ENCODE measurements at places on chromosomes 12 and 14.
A peak's percentile ranks its signal among the peaks of the same experiment; 100 is the strongest.

DNA sequence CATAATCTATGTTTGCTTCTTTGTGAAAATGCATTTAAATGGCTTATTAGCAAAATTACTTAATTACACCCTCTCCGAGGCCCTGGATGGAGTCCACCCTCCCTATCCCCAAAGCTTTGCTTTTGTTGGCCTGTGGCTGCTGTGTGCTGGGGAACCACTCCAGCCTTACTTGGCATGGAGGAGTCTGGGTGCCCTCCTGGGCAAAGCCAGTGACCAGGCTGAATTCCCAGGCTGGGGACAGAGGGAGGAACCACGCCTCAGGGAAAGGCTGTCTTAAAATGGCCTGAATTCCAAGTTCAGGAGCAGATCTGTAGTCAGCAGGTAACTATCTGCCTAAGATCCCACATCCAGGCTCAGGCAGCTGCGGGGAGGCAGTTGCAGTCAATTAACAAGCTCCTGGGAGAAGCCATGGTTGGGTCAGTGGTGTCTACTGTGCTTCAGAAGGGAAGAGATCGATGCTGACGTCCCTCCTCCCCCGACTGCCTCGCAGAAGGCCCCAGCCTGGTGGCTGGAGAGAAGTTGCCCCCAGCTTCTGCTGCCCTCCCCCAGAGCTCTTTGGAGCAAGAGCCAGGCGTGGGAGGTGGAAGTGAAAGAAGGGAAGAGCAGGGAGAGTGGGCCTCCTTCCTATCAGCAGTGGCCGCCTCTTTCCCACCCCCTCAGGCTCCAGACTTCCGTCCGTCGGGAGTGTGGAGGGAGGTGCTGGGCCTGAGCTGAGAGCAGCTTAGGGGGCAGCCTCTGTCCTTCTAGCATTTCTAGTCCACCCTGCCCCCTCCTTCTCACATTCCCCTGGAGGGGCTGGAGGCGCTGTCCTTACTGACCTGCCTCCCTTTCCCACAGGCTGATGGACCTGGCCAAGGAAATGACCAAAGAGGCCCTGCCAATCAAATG is 11.3 kb downstream of the VASH1 start:
- peak; percentile 51 for DNase-seq

DNA sequence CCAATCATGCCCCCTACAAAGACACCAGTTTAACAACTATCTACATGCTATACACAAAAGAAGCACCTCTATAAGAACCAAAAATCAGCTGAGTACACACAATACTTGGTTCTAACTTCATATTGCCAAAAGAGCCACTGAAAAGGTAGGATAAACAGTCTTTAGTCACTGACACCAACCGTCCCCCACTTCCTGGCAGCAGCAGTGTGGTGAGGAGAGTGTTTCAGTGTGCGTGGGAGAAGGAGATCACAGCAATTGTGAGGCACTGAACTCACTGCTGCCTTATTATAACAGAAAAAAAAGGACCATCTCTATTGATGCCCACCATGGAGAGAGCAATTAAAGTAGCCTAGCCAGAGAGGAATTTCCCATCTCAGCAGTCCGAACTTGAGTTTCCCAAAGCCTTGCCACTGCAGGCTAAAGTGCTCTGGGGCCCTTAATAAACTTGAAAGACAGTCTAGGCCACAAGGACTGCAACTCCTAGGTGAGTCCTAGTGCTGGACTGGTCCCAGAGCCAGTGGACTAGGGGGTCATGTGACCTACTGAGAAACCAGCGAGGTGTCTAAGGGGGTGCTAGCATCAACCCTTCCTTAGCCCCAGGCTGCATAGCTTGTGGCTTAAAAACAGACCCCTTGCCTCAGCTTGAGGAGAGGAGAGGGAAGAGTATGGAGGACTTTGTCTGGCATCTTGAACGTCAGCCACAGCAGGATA is 37.1 kb upstream of the LMNTD1 start:
- DNase-seq = no peak

DNA sequence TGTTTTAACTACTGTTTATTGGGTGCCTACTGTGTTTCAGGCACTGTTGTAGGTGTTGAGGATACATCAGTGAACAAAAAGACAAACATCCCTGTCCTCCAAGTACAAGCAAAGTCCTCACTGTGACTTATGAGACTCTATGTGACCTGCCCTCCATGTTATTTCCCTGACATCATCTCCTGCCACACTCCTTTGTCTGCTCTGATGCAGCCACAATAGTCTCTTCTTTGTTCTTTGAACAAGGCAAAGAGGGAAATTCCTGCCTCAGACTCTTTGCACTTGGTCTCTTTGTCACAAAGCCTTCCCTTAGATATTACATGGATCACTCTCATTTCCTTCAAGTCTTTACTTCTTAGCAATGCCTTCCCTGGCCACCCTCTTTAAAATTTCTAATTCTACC is 240.1 kb upstream of the SRRM4 start:
- no peak for DNase-seq

GRCh38 chr14:72292689-72293024 is 360.4 kb downstream of the RGS6 start:
- DNase-seq = no peak

DNA sequence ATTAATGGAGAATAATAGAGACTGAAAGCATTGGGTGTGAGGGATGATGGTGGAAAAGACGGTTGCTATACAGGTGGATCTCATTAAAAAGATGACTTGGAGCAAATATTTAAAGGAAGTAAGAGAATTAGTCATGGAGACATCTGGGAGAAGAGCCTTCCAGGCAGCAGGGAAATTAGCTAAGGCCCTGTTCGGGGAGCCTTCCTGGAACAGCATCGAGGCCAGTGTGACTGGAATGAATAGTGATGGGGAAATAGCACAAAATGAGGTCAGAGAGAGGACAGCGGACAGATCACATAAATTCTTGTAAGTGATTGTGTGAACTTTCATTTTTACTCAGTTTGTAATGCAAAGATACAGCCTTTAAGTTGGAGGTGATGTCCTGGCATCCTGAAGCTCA is 842.3 kb downstream of the SLC6A15 start:
- DNase-seq = peak; percentile 95

GRCh38 chr12:23694307-23694706 is 255.2 kb downstream of the SOX5 start:
- DNase-seq = no peak

GRCh38 chr12:72368298-72368697 is 96.1 kb downstream of the TRHDE start:
- no peak for DNase-seq

DNA sequence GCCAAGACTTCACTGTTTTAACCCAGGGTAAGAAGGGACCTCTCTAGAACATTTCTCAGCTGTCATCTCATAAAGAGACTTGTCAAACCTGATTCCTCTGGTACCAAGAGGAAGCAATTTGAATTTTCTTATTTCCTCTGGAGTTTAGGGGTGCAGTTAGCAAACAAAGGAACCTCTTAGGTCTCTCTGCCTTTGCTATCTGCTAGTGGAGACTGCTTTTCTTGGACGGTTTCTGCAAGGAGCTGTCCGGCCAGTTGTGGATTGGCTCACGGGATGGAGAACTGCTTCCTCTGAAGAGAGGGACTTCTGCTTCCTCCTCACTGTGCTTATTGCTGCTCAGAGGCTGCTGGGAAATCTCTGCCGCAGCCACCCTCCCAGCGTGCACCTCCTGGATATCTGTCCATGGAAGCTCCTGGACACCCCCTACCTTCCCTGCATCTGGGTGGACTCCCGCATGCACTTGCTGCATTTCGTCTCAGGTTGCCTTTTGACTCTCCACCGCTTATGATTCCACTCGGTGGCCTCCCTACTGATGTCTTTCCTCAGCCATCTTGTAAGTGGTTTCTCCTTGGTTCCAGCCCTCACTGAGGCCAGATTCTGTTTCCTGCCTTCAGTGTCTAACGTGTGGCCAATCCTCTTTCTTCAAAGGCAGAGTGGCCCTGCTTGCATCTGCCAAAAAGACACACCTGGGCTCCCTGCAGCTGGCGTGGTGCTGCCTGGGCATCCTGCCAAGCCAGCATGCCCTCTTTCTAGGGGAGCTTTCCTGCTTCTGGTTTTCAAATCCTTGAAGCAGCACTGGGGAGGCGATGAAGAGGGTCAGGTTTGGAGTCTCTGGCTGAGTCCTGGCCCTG is 187.3 kb downstream of the CHST11 start:
- no peak for DNase-seq

GRCh38 chr12:107200394-107200793 is 107.0 kb upstream of the CRY1 start:
- DNase-seq = peak; percentile 74

- DNase-seq = no peak
Measured at GRCh38 chr14:90730206-90730766, 85.9 kb downstream of the TTC7B start.

GRCh38 chr14:74491956-74492775 is 939 bp downstream of the NPC2 start:
- peak; percentile 65 for DNase-seq
